Hematopoietic multipotent progenitor cell treated with erythropoietin and hydrocortisone succinate and interleukin-3 and kit ligand, for 4 days (in vitro differentiated cells): ENCODE measurements at places on chromosomes 5 and 9.

GRCh38 chr9:2159521-2160454 lies 144.6 kb downstream of the SMARCA2 start:
- DNase-seq = peak; percentile 49

DNA sequence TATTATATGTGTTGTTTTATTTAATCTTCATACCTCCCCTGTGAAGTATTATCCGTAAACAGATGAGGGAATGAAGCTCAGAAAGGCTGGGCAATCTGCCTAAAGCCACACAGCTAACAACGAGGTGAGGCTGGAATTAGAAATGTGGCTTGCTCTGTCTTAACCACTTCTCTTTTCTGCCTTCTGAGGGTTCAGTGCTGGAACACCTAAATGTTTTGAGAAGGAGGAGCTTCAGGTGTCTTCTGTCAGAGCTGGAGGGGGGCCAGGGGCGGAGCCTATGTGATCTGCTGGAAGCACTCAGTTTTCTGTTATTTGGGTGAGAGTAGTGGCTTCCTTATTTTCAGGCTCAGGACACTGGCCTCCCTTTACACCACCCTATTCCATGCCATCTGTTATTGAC lies 35.0 kb upstream of the ARAP3 start:
- DNase-seq = no peak

DNA sequence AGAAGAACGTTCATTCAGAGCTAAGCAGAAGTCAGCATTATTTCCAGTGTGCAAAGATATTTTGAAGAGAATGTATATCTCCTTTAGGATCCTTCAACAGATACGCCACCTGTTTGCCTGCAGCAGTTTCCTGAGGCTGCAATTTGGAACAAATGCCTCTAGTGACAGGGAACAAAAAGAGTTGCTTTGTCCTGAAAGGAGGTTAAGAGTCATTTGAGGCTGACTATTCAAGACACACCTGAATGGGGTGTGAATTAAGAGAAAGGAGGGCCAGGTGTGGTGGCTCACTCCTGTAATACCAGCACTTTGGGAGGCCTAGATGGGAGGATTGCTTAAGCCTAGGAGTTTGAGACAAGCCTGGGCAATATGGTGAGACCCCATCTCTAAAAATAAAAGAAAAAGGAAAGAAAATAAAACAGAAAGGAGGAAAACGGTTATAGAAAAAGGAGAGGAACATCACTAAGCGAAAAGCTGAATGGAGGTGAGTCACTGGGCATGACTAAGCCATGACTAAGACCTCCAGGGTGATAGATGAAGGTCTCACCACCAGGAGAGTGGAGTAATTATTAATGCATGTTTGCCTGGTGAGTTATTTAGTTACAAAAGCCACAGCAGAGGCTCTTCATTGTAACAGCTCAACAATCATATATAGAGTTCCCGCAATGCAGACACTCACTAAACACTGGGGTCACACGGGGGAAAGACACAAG lies 255.2 kb upstream of the TNC start:
- DNase-seq = no peak

- DNase-seq = peak; percentile 80
These were observed 137.3 kb downstream of the LHFPL2 start for GRCh38 chr5:78511121-78511906.

DNA sequence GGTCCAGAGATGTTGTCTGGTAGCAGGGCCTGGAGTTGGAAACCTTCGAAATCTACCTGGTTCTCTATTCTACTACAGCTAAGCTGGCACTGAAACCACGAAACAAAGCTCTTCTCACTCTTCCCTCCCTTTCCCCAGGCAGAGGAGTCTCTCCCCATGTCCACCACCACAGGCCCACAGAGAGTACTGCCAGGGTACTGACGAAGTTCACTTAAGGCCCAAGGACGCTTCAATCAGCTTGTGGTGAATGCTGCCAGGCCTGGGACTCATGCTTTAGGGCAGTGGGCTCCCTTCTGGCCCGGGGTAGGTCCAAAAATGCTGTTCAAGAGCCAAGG lies 17.3 kb upstream of the CCNB1 start:
- no peak for DNase-seq

DNA sequence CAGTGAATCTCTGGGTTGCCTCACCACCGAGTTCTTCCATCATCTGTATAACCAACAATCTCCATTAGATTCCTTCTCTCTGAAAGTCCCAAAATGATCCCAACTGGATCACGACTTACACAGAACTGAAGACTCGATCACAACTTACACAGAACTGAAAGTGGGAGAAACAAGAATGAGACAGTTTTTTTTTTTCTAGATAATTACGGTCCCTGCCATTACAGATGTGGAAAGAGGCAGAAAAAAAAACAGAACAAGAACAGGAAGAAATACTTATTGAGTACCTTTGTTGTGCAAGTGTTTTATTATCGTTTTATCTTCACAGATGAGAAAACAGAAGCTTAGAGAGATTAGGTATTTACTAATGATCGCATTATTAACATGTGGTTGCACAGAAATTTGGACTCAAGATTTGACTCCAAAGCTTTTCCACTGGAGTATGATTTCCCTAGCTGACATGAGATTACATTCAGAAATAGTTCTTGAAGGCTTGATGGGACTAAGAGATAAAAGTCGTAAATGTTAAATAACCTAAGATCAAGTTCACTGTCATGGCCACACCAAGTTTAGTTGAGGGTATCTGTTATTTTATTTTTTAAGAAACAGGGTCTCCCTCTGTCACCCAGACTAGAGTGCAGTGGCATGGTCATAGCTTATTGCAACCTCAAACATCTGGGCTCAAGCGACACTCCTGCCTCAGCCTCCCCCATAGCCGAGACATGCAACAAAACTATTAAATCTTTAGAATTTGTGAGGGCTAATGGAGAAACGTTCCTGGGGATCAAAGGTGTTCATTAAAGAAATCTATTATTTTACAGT lies 8.9 kb downstream of the PLK2 start:
- no peak for DNase-seq

DNA sequence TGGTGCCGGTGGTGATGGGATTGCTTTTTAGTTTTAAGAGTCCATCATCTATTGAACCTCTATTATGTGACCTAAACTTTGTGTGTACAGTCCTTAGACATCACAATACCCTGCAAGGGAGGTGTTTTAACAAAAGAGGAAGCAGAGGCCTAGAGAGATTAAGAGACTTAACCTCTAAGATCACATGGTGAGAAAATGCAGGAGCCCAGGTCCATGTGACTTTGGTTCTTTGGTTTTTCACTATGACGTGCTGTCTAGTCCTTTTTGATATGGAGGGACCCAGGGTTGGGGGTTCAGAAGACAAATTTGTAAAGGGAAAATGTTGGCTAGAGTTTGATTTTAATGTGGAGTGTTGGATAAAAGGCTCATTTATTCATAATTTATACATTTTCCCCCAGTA lies 34.1 kb upstream of the TRMT10B start:
- DNase-seq = peak; percentile 74

DNA sequence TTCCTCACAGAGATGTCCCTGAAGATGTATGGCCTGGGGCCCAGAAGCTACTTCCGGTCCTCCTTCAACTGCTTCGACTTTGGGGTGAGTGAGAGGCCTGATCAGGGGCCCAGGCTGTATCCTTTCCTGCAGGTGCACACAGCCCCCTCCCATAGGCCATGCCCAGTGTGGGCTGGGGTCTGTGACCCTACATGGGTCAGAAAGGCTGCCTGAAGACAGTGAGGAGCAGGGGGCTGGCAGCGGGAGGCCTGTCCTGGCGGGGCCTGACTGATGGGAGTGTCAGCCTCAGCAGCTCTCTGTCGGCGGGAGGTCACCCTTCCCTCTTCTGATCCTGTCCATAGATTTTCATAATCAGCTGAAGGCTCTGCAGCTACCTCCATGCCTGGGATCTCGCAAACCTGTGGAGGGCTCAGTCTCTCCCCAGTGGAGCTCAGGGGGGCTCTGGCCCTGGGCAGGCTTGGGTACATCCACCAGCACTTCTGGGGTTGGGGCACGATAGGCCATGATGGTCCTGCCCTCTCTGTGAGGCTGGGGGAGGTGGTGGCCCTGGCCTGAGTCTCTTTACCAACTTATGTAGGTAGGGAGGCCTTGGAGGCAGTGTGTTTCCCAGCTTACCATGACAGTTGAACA lies 98.5 kb downstream of the CACNA1B start:
- DNase-seq = no peak
